HFFc6 (cell line): ENCODE measurements at places on chromosomes 6 and 20. TPM values are rescaled to one million over a fixed set of nuclear protein-coding genes. Genes with fewer than 3 reads are reported as not detected.

GRCh38 chr20:10219452-10219791, 792 bp downstream of the SNAP25 start:
- peak; percentile 3 for DNase-seq

DNA sequence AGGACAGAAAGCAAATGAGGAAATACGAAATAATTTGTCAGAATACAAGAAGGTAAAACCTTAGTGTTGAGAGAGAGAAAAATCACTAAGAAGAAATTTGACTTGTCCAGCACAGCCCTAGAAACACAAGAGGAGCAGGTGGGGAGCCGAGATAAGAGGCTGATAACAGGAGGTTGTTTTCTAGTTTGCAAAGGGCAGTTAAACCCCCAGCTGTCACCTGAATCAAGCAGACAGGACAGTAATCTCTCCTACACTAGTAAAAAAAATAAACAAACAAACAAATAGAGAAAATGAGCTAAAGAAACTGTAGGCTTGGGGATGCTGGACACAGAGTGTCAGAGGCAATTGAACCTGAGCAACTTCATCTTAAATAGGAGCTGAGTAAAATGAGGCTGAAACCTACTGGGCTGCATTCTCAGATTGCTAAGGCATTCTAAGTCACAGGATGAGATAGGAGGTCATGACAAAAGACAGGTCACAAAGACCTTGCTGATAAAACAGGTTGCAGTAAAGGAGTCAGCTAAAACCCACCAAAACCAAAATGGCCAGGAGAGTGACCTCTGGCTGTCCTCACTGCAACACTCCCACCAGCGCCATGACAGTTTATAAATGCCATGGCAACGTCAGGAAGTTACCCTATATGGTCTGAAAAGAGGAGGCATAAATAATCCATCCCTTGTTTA, 40.4 kb downstream of the FAM184A start:
- DNase-seq = no peak

DNA sequence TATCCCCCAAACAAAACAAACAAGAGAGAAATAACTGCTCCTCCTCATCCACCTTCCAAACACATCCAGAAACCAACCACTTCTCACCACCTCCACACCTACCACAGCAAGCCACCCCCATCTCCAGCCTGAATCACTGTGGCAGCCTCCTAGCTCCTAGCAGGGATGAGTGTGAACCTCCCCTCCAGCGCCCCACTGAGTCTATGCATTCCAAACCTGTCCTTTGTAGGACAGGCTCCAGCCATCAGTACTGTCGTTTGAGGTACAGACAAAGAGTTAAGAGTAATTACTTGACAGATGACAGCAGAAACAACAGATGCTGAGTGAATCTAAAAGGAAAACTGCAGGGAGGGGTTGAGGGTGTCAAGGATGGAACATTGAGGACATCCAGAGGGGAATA, 2.4 kb downstream of the METTL24 start:
- no peak for DNase-seq

GRCh38 chr6:112846681-112847080, 499.6 kb downstream of the RFPL4B start:
- DNase-seq = no peak

DNA sequence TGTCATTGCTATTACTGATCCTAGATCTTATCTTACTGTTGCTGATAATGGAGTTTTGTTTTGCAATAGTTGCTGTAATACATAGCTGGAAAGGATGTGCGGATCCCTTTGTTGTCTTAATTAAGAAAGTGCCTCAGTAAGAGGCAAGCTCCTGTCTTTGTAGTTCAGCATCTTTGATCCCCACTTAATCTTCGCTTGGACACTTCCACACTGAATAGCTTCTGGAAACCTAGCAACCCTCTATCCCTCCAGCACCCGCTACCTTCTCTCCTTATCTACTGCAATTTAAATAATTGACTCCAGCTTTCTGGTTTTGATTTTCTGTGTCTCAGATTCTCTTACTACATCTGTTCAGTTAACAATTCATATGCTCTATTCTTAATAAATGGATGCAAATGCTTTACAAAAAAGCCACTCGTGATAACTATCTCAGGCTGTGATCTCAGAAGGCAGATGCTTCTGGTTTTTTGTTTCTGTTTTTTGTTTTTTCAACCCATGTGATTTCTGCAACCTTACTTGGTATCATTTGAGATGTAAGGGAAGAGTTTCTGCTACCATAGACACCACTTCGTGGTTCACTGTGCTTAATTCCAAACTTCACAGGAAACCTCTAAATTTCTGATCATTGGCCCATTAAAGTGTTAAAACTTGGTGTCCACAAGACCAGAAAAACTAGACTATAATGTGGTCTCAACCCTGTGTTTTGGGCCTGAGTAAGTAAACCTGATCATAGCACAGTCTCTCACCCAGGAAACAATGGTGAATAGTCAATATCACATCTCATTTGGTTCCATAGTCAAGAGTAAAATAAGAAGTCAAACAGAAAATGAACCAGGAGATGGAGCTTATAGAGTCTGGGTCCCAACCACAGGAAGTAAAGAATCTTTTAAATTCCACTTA, 352.1 kb upstream of the SOX4 start:
- DNase-seq = no peak

DNA sequence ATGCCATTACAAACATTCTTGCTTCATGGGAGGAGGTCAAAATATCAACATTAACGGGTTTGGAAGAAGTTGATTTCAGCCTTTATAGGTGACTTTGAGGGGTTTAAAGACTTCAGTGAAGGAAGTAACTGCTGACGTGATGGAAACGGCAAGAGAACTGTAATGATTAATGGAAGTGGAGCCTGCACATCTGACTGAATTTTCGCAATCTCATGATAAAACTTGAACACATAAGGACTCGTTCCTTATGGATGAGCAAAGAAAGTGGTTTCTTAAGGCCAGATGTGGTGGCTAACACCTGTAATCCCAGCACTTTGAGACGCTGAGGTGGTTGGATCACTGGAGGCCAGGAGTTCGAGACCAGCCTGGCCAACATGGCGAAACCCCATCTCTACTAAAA, 226.1 kb downstream of the BCAS1 start:
- no peak for DNase-seq

DNA sequence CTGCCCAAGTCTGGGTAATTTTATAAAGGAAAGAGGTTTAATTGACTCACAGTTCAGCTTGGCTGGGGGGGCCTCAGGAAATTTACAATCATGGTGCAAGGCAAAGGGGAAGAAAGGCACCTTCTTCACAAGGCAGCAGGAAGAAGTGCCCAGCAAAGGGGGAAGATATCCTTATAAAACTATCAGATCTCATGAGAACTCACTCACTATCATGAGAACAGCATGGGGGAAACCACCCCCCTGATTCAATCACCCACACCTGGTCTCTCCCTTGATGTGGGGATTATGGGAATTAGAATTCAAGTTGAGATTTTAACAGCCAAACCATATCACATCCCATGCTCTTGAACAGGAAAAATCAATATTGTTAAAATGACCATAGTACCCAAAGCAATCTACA, 215.2 kb upstream of the TAB2 start:
- DNase-seq = no peak

DNA sequence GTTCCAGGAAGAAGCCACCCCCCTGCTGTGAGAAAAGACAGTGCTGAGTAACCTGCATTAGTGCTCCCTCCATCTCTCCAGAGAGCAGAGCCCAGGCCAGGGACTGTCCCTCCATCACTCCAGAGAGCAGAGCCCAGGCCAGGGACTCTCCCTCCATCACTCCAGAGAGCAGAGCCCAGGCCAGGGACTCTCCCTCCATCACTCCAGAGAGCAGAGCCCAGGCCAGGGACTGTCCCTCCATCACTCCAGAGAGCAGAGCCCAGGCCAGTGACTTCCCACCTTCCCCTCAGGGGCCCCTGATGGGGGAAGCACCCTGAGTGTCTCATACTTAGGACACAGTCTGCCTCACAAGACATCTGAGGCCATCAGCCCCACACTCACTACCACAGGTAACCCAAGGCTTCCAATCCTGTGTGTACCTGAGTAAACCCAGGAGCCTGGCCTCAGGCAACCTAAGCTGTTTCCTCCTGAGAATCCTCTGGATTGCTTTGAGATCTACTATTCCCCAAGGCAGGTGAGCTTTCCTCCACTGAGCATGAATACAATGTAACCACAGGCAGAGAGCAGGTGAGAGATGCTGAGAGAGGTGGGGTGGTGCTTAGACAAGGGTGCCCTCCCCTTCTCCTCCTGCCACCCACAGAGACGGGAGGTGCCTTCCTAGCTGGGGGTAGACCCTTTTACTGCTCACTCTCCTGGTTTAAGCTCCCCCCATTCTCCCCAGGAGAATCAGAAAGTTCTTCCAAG, 4.9 kb downstream of the TBXT start:
- no peak for DNase-seq

- DNase-seq = no peak
Measured at GRCh38 chr6:31799781-31800180, 4.2 kb upstream of the VARS1 start.

- no peak for DNase-seq
Measured at GRCh38 chr6:35365594-35366203, 23.3 kb downstream of the PPARD start.

GRCh38 chr6:1593958-1594314, 15.8 kb upstream of the FOXC1 start:
- DNase-seq = no peak

DNA sequence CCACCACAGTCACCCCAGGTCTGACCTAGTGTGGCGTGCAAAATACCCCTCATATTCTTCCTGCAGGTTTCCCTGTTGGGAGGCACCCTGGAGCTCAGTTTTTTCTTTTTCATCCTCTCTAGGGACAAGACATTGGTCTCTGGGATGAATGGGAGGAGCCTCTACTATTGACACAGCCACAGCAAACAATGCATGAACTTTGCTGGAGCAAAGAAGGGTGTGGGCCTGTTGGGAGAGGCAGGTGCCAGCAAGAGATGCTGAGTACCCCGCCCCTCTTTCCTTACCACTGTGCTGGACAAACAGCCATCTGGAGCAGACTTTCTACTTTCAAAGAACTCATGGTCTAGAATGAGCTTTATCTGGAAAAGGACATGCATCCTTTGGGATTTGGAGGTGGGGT, 10.1 kb downstream of the TGM3 start:
- DNase-seq = no peak

- DNase-seq = no peak
Measured at GRCh38 chr6:11362564-11362963, 130.1 kb upstream of the NEDD9 start.

DNA sequence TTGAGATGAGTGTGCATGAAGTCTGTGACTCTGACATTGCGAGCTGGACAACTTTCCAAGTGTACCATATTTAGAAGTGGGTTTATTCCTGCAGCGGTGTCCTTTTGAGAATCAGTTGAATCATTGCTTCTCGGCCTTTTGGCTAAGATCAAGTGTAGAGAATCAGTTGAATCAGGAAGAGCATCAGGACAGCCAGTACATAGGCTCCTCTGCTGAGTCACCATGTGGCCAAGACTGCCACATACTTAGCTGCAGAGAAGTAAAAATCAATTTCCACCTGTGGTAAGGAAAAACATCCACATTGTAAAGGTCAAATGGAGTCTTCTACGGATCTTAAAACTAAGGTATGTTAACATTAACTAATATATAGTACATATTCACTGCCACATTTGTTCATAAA, 428.4 kb upstream of the MARCKS start:
- DNase-seq = peak; percentile 46

- no peak for DNase-seq
Measured at GRCh38 chr20:14544688-14545087, 207.3 kb upstream of the FLRT3 start.

DNA sequence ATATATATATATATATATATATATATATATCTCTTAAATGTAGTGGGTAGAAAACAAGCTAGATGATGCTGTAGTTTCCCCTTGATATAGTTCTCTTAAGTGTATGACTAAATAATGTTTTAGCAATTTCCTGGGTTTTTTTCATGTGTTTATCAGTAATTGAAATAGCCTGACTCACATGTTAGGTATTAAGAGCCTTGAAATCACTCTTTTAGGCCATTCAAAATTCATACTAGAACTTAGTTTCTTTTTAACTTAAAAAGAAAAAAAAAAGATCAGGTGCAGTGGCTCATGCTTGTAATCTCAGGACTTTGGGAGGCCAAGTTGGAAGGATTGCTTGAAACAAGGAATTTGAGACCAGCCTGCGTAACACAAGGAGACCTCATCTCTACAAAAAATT, 44.1 kb downstream of the NKX2-4 start:
- DNase-seq = peak; percentile 53

GRCh38 chr6:20564269-20564668, 30.0 kb downstream of the CDKAL1 start:
- DNase-seq = peak; percentile 9

GRCh38 chr6:79071547-79071946, 6.5 kb downstream of the PHIP start:
- DNase-seq = no peak

GRCh38 chr6:51398064-51398705, 579.5 kb downstream of the TFAP2B start:
- DNase-seq = no peak

DNA sequence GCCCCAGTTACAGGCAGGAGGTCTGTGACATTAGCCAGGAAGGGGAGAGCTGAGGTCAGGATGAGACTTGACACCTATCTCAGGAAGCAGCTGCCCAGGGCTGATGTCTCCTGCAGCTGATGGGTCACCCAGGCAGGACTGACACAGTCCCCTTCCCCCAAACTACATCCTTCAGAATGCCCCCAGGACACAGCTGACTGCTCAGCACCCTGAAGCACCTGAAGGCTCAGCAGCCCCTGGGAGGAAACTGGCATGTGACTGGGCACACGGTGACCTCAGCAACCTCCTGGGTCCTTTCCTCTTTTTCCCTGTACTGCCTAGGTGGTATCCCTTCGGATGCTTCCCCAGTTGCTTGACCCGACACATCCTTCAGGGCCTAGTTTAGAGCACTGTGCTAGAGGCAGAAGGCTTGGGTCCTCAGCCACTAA, 1.9 kb downstream of the SDC4 start:
- no peak for DNase-seq

DNA sequence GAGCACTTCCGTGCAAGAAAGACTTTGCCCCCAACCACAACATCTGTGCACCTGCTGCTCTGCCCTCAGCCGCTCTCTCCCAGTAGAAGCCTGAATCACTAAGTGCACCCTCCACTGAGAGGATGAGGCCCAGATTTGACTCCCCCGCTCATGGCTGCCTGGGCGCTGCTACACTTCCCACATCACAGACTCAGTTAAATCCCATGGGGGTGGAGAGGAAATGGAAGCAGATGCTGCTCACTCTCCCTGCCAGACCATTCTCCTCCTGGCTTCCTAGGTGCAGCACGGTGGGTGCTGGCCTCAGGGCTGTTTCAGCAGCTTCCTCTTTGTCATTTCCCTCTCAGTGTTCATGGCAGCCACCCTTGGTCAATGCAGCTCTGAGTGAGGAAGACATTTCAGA, 4.8 kb downstream of the CST5 start:
- DNase-seq = no peak

ABHD16B gene
- not detected in 2 replicates for total RNA-seq

SMIM8 gene
- 3.3 to 5.6 TPM (median 5.0 TPM) in 3 replicates for total RNA-seq

MYBL2 gene
- total RNA-seq = 9.4 to 20.2 TPM (median 18.4 TPM) in 3 replicates
